ENCODE measurements at places on chromosomes 12 and 14.

DNA sequence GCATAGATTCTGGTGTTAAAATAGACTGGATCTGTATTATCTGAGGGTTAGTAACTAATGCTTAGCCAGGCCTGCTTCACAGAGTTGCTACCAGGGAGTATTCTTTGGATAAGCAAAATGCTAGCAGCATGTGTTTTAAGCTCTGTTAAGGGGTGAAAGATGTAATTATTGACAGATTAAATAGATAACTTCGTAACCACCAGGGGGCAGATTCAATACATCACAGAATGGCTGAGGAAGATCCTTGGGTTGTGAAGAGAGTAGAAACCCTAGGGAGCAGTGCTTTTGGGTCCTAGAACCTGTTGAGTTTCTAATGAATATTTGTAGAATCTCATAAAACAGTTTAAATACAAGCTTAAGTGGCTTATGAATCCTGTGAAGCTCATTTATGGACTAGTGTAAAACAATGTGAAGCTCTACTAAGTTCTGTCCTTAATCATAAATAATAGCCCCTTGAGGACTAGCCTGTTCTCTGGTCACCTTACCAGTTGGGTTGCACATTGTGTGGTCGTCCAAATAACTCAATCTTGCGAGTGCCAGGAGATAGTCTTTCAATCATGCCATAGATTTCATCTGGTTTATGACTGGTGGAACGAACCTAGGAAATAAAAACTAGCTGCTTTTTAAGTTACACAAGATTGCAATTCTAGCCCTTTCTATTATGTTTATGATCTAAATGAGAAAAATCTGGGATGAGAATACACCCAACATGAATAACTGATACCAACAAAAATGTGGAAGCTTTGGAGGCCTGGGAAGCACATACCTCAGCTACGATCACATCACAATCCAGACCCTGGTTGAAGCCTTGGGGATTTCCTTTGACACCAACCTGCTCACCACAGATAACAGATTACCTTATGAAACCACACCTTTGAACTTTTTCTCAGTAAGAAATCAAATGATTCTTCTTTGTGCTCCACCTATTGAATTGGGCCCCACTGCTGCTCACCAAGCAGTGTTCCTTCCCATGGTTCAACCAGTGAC lies 12.3 kb downstream of the METTL3 start:
- DNase-seq = no peak

GRCh38 chr12:109497675-109498074 lies 20.2 kb downstream of the UBE3B start:
- no peak for DNase-seq

GRCh38 chr12:21678959-21679358 lies 21.3 kb upstream of the LDHB start:
- no peak for DNase-seq

DNA sequence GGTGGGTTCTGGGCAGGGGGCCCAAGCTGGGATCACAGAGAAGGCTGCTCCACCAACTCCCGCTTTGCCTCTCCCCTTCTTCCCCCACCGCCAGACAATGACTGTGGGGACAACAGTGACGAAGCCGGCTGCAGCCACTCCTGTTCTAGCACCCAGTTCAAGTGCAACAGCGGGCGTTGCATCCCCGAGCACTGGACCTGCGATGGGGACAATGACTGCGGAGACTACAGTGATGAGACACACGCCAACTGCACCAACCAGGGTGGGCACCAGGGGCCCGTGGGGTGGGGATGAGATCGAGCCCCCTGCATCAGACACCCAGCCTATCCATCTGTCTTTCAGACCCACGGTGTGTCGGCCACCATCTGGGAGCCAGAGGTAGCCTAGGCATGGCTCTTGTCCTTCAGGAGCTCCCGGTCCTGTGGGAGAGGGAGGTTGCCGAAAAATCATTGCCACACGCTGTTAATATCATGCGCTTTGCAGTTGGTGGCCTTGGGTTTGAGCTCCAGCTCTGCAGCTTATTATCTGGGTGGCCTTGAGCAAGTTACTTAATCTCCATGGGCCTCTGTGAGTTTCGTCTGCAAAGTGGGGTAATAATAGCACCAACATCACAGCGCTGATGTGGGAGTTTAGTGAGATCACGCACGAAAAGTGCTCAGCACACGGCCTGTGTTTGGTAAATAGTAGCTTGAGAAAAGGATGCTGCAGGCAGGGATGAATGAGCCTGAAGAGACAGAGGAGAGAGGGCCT lies 21.8 kb upstream of the LRP1-AS start:
- DNase-seq = peak; percentile 62

GRCh38 chr14:95196268-95196667 lies 38.9 kb upstream of the DICER1 start:
- no peak for DNase-seq

- no peak for DNase-seq
Measured at GRCh38 chr12:93205361-93205760, 172.4 kb upstream of the NUDT4 start.

DNA sequence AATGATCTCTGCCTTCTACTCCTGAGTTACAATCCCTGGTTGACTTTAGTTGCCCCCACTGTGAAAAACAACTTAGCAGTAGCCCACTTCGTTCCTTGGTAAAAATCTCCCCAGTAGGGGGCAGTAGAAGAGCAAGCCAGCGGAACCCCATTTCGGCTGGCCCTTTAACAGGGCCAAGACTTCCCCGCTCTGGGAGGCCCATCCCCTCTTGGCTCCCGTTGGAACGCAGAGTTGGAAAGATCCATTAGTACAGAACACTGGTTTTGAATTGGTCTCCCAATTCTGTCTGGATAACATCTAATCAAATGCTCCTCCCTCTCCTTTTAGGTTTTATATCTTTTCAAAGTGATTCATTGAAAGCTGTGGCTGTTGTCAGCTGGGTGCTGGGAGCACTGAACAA lies 1133.3 kb downstream of the BCL11B start:
- DNase-seq = peak; percentile 24

DNA sequence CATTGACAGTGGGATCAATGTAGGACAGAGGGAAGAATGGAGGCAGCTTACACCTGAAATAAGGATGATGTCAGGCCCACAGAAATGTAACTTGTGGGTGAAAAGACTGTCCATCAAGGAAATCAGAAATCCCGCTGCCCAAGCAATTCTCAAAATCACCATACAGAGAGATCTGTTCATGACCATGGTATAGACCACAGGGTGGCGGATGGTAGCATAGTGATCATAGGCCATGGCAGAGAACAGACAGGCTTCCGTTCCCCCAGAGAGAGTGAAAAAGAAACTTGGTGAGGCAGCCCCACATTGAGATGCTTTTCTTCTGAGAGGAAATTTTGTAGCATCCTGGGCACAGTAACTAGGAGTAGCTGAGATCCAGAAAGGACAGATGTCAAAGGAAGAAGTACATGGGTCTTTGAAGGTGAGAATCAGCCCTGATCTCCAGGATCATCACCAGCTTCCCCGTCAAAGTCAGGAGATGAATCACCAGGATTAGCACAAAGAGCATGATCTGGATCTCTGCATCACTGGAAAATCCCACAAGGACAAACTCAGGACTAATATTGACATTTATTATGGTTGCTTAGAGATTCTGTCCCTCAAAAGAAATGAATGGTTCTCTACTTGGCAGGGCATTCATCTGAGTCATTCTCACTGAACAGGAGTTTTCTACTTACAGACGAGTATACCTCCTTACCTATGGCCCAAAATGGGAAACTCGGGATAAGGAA lies 5.5 kb upstream of the ZNF641 start:
- DNase-seq = peak; percentile 60

DNA sequence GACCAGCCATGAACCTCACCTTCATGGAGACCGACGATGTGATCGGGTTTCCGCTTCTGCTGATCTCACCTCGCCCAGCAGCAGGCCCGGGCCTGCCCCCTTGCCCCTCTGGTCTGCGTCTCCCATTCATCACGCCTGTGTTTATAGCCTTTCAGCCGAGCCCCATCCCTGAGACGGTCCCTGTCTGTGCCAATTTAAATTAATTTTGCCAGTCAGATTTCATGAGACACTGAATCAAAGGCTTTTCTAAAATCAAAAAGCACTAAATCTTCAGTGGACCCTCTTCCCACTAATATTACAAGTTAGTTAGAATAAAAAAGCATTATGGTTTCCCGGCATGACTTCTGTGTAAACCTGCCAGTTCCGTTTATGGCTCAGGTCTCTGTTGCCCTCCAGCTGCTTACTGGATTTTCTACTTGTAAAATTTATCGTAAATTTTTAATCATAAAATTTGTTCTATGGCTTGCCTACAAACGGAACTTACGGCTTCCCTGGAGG lies 155.9 kb downstream of the ESRRB start:
- DNase-seq = no peak

- DNase-seq = no peak
Measured at GRCh38 chr14:92801917-92802316, 7.8 kb downstream of the GOLGA5 start.

- DNase-seq = no peak
Measured at GRCh38 chr14:75292886-75293285, 14.3 kb downstream of the FOS start.

DNA sequence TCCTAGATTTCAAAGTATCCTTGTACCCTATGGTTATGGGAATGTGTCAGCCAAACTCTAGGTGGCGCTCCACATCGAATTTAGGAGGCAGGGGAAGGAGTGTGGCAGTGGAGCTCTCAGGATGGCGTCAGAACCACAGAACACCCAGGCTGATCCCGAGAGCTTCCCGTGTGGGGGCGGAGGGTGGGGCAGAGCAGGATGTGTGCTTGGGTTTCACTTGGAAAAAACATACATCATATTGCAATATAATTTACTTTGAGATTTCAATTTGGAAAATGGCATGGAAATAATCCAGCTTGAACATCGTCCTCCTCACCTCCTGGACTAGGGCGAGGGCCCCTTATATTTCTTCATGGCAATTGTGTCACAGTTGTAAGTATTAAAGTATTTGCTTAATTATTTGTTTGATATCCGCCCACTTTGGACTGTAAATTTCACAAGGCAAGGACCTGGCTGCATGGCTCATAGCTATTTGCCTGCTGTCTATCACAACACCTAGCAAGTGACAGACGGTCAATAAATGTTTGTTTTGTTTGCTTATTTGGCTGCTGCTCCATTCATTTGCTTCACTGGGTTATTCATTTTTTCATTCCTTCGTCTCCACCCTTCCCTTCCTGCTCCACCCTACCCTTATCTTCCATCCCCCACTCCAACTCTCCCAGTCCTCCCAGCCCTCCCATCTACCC lies 221.5 kb upstream of the HMGA2 start:
- DNase-seq = peak; percentile 74

DNA sequence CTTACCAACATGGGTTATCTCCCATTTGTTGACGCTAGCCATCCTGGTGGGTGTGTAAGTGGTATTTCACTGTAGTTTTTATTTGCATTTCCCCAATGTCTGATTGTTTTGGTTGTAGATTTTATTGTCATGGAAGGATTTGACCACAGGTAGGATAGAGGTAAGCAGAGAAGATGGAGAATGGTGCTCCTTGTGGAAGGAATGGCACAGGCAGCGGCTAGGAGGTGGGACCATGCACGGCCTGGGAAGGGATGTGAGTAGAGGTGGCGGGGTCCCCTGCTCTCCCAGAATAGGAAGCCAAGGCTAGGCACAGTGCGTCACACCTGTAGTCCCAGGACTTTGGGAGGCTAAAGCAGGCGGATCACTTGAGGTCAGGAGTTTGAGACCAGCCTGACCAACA lies 41.4 kb downstream of the PHETA1 start:
- no peak for DNase-seq

DNA sequence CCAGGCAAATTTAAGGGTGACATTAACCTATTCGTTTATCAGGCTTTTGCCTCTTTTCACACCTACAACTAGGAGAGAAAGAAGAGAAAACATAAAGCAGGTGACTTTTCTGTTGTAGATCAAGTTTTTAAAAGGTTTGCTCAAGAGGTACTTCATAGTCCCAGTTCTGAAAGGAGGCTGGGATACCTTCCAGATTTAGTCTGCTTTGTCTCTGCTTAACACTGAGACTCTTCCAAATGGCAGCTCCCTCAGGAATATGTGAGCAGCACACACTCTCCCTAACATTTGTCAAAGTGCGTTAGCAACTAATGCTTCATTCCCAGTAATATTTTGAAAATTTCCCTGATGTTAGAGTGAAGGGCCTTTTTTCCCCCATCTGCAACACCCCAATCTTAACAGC lies 133.7 kb upstream of the RASSF8 start:
- no peak for DNase-seq

DNA sequence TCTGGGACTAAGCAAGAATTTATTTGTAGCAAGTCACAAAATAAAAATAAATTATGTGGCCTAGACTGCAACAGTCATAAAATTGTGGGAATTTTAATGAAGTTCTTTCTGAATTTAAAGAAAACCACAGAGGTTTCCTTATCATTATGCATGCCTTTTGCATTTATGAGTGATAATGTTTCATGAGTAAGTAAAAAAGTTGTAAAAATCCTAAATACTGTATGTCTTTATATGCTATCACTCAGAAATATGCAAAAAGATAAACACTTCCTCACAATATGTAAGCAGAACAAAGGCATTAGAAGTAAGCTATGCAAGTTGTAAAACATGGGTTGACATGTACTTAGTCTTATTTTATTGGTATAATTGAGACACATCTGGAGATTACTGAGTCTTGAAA lies 239.4 kb upstream of the PDE3A start:
- no peak for DNase-seq

GRCh38 chr12:114320101-114320500 lies 85.8 kb downstream of the TBX5 start:
- no peak for DNase-seq

GRCh38 chr14:96098309-96098998 lies 59.3 kb downstream of the C14orf132 start:
- DNase-seq = no peak

GRCh38 chr12:94071258-94071657 lies 77.1 kb upstream of the PLXNC1 start:
- no peak for DNase-seq

DNA sequence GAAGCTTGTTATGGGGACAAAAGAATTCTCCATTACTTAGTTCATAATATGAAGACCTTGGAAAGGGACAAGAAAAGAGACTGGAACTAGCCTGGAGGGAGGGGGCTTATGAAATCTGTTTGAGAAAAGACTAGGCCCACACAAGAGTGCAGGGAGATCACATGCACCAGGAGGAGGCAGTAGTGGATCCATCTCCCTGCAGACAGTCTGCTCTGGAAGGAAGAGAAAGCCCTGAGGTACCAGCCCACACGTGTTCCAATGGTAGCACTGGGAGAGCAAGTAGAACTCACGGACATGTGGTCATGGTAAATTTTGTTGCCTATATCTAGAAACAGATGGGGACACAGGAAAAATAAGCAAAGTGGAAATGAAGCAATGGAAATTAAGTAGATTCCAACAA lies 445.4 kb downstream of the SOX5 start:
- DNase-seq = no peak

GRCh38 chr12:750366-751191 lies 1.8 kb upstream of the WNK1 start:
- DNase-seq = no peak

GRCh38 chr14:65997347-65997746 lies 488.8 kb upstream of the CCDC196 start:
- no peak for DNase-seq

GRCh38 chr12:113151655-113152054 lies 2.1 kb downstream of the CFAP73 start:
- DNase-seq = no peak

DNA sequence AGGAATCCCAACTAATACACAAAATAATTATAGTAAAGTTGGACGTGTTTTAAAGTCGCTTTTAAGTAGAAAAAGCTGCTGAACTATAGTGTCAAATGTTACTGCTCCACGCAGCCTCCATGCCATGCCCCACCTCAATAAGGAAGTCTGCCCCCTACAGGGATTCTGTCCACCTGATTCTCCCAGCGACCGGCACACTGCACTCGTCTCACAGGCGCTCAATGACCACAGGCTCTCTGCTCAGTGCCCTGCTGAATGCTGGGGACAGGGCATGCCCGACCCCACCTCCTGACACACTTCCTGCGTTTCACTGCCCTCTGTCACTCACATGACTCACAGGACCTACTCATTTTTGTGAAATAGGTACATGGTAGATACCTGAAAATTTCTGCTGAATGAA lies 48.9 kb downstream of the BDKRB1 start:
- DNase-seq = no peak
